ENCODE measurements at places on chromosomes 13 and 19.

DNA sequence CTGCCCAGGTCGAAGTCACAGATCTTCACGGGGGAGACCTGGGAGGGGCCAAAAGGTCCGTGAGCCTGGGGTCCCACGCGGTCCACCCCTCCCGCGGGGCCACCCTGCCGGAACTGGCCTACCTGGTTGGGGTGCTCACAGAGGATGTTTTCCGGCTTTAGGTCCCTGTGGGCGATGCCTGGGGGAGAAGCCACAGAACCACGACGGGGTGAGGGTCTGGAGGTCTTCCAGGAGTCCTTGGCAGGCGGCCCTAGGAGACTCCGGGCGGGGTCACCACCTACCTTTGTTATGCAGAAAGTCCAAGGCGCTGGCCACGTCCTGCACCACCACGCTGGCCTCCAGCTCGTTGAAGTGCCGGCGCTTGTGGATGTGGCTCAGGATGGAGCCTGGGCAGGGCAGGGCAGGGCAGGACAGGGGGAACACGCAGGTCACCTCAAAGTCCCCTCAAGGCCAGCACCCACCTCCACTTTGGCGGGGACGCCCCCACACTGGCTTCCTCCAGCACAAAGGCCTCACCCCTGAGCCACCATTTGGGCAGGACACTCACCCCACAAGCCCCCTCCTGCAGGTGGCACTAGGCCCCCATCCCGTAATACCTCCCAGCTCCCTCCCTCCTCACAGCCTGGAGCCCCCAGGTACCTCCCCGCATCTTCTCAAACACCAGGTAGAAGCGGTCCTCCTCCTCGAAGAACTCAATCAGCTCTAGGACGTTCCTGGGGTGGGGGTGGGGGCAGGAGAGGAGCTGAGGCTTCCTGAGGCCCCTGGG, 8.4 kb downstream of the MKNK2 start:
- DNase-seq, result no peak

DNA sequence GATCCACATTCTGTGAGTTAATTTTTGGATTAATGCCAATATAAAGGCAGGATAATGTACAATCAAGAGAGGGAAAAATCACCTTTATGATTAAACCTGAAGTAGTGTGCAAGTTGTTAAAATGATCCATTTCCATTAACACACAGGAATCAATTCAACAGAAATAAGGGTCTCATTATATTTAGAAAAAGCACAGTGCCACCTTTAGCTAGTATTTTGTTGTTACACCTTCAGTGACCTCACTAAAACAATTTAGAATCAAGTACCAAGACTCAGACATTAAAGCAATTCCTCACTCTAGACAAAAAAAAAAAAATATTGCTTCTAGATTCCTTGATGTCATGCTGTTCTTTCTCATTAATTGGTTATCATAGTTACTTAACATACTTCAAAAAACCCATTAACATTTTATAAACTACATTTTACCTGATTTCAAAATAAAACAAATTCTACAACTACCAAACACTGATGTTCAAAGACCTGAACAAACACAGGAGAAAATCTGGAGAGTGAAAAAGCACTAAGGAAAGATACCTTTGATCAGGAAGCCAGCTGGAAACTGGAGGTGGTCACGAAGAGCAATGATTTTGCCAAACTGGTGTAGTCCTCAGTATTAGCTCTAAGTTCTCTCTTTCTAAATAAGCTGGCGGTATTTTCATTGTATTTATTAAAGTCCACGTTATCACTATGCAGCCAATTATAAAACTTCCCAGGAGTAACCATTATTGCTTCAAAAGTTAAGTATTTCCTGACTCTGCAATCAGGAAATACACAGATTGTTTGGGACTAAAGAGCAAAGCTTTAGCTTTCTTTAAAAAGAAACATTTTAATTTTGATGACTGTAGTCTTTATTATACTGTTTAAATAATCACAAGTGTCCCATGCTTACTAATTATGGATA, 115.3 kb downstream of the TBC1D4 start:
- no peak for DNase-seq

- DNase-seq, result no peak
These were observed 24.8 kb downstream of the WBP4 start for GRCh38 chr13:41085961-41086585.

DNA sequence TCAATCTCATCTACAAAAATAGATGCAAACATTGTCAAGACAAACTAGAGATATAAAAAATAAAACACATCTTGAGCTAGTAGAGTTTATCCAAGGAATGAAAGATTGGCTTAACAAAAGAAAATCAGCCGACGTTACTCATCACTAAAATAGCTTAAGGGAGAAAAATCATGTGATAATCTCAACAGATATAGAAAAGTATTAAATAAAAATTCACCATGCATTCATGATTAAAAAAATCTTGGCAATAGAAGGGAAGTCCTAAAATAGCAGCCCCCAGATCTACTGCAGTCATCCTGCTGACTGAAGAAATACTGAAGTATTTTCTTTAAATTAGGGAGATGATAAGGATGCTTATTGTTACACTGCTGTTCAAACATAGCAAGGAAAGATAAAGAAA, 12.6 kb upstream of the DCLK1 start:
- DNase-seq, result no peak

GRCh38 chr13:27868641-27869435, 51.0 kb upstream of the PDX1 start:
- DNase-seq, result no peak

DNA sequence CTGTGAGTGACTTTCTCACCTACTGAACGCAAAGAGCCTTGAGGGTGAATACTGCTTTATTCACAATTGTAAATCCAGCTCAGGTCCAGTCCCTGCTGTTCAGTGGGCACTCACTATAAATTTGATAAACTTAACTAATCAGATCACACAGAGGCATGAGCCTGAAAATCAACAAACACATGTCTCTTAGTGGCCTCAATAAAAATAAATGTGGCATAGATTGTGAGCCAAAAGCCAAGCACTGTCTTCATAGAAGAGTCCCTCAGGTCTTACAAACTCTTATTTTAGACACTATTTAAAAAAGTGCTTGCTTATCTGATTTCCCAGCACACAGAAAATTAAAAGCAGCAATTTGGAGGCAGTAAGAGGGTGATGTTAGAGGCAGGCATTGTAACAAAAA, 957.7 kb downstream of the SLITRK5 start:
- DNase-seq, result no peak

GRCh38 chr19:275000-275399, 16.2 kb downstream of the PLPP2 start:
- no peak for DNase-seq

GRCh38 chr13:46778095-46778494, 18.9 kb downstream of the ESD start:
- DNase-seq, result no peak

- no peak for DNase-seq
These were observed 580.6 kb upstream of the SPRY2 start for GRCh38 chr13:80921541-80921940.

GRCh38 chr13:26999499-26999898, 172.1 kb downstream of the USP12 start:
- DNase-seq, result no peak

DNA sequence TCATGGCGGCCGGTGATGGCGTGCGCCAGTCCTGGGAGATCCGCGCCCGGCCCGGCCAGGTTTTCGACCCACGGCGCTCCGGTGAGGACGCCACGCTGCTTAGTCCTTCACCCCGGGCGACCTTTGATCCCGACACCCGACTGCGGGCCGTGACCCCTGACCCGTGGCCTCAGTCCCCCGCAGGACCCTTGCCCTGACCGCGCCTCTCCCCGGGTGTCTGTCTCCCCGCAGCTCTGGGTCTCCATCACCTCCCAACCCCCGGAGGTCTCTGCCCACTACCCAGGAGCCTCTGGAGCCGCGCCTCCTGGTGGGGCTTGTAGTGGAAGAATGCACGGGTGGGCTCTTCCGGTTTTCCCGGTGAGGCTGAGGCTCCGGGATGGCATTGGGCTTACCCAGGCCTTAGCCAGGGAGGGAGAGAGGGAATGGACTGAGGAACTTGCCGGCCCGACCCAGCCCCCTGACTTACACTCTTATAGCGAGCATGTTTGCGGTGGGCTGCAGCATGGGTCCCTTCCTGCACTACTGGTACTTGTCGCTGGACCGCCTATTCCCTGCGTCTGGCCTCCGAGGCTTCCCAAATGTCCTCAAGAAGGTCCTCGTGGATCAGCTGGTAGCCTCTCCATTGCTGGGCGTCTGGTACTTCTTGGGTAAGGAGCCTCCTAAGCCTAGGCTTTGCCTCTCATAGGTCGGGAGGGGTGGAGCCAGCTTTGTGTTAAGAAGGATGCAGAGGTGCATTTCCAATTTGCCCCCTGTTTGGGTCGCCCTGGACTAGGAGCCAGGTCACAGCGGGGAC, 566 bp downstream of the MPV17L2 start:
- no peak for DNase-seq

DNA sequence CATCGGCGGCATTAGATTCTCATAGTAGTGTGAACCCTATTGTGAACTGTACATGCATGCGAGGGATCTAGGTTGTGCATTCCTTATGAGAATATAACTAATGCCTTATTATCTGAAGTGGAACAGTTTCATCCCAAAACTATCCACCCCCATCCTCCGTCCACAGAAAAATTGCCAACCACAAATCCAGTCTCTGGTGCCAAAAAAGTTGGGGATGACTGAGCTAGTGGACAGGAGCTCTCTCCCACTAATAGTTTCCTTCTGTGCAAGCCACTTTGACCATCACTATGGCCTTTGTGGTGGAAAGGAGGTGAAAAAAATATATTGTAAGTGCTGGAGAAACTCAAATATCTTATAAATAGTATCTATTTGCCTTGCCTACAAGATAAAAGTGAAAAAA, 857.8 kb downstream of the DIAPH3 start:
- DNase-seq, result no peak

DNA sequence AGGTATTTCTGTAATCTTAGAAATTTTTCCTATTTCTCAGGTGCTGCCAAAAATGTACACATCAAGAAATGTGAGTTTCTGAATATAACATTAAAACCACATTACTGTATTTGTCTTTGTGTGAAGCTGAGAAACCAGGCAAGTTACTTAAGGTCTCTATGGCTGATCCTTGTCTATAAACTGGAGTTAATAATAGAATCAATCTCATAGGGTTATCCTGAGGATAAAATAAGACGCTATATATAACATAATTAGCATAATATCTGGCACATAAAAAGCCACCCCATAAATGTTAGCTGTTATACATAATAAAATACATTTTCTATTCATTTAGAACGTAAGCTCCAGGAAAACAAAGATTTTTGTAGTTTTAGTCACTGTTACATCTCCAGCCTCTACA, 6.1 kb downstream of the RNF6 start:
- DNase-seq, result no peak

DNA sequence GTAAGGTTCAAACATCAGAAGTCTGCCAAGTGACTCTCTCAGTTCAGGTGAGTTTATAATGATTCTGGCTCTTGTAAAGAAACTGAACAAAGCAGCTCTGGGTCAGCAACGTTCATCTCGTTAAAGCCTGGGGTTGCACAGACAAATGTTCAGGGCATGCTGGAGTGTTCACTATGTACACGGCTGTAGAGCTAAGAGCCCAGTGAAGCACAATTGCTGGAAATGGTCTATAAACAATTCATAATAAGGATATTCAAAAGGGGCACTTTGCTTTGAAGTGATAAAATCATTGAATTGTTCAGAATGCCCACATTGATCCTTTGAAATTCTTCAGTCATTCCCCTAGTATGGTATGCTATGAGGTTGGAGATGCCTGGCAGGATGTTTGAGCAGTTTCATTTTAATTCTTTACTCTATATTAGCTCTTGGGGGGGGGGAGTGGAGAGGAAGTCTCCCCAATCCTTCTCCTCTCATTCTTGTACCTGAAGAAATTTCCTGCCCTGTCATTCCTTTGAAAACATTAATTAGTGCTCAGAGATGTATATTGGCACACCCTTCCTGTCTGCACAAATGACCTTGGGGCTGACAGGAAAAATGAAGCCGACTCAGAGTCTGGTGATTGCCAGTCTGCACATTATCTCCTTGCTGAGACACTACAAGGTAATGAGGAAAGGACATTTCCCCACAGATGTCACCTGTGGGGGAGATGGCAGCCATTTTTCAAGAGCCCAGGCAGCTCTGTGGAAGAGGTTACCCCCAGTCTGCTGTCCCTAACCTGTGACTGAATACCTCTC, 145.5 kb downstream of the DLEU7 start:
- peak; percentile 35 for DNase-seq

- peak; percentile 13 for DNase-seq
These were observed 45.1 kb downstream of the OLFM4 start for GRCh38 chr13:53073711-53074110.

All from COR-L47 (cell line).